ENCODE measurements at places on chromosomes 13 and 19.

DNA sequence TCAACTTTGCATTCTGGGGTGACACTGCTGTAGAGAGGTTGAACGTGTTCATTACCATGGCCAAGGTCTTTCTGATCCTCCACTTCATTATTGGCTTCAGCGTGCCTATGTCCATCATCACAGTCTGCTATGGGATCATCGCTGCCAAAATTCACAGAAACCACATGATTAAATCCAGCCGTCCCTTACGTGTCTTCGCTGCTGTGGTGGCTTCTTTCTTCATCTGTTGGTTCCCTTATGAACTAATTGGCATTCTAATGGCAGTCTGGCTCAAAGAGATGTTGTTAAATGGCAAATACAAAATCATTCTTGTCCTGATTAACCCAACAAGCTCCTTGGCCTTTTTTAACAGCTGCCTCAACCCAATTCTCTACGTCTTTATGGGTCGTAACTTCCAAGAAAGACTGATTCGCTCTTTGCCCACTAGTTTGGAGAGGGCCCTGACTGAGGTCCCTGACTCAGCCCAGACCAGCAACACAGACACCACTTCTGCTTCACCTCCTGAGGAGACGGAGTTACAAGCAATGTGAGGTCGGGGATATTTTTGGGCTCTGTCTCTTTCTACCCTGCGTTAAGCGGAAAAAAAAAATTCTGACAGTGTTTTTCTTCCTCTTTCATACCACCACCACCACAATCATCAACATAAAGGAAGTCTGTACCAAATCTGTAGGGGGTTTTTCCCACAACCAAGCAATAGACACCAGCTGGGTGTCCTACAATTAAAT, 29.5 kb downstream of the FPR3 start:
- no peak for DNase-seq

DNA sequence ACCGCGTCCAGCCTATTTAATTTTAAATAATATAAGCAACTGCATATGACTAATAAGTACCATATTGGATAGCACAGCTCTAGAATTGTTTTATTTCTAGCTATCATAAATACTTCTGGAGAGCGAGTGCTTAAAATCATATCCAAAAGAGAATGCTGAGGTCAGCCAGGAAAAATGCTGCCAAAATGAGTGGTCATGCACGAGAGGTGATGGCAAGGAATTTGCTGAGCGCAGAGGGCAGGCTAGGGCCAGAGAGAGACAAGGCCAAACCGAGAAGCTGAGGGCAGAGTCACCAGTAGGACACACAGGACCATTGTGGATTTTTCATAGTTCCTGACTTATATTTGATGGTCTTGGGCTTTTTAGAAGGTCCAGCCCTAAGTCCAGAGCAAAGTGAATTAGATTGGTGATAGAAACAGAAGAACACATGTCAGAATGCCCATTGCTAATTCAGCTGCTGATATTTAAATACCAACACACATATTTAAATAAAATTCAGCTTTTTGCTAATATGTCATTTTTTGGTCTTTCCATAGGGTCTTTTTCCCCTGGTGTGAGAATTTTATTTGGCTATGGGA, 33.6 kb upstream of the UBL3 start:
- DNase-seq = no peak

GRCh38 chr13:97141097-97141496, 81.0 kb upstream of the MBNL2 start:
- DNase-seq = no peak

DNA sequence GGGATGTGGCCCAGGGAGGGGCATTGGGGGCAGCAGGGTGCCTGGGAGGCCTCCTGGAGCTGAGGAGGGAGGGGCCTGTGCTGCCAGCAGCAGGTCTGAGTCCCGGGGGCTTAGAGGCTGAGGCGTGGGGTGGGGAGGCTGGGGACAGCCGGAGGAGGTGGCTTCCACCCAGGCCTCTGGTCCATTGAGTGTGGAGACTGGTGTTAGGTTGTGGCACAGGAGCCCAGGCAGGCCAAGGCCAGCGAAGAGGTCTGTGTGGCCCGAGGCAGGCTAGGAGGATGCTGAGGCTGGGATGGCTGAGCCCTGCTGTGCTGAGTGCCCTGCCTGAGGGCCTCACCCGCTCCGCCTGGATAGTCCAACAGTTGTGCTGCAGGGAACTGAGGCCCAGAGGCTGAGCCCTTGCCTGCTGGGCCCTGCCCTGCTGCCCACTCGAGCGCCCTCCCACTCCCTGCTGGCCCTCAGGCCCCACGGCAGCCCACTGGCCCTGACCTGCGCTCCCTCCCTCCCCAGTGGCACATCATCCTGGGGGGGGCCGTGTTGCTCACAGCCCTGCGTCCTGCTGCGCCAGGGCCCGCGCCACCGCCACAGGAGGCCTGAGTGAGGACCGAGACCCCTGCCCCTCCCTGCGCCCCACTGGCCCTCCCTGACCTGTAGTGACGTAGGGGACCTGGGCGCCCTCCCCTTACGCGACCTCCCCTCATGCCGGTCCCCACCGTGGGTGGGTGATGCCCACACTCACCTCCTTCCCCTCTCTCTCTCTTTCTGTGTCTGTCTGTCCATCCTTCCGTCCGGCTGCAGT, 4.9 kb upstream of the GARIN5A start:
- DNase-seq = no peak

GRCh38 chr19:45340232-45340898, at the start of gene KLC3:
TSS of gene KLC3 (plus strand) at chr19:45340750. CDS start at chr19:45345542, 4,792 bp downstream.
- no peak for DNase-seq

- no peak for DNase-seq
These were observed 45.5 kb upstream of the C13orf46 start for GRCh38 chr13:114019367-114019766.

GRCh38 chr13:65217471-65217995, 2012.6 kb downstream of the PCDH9 start:
- no peak for DNase-seq

- no peak for DNase-seq
These were observed 3.9 kb downstream of the ZNF266 start for GRCh38 chr19:9431475-9431874.

DNA sequence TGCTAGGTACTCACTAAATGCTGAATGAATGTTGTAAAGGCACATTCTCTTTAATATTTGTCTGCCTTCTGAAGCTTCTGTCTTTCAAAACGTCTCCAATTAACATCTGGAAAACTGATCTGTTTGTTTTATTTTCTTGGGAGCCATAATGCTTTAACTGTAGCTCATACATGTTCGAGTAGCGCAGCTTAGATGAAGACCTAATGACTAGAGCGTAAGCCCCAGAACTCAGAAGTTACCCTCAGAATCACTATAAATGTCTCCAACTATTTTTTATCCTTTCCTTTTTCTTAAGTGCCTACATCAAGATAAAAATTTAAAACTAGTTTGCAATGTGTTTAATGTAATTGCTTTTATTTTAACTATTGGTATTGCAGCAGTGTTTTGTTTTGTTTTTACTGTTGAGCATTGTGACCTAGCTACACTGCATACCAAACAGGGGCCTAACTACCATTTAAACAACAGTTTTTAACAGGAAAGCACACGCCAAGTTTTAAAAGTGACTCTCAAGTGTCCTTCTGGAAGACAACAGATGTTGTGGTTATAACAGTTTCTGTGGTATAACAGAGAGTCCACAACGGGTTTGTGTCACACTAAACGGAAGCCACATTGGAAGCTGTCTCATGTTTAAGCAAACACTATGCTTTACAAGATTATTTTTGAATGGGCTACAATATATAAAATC, 42.0 kb downstream of the MRPL57 start:
- no peak for DNase-seq

DNA sequence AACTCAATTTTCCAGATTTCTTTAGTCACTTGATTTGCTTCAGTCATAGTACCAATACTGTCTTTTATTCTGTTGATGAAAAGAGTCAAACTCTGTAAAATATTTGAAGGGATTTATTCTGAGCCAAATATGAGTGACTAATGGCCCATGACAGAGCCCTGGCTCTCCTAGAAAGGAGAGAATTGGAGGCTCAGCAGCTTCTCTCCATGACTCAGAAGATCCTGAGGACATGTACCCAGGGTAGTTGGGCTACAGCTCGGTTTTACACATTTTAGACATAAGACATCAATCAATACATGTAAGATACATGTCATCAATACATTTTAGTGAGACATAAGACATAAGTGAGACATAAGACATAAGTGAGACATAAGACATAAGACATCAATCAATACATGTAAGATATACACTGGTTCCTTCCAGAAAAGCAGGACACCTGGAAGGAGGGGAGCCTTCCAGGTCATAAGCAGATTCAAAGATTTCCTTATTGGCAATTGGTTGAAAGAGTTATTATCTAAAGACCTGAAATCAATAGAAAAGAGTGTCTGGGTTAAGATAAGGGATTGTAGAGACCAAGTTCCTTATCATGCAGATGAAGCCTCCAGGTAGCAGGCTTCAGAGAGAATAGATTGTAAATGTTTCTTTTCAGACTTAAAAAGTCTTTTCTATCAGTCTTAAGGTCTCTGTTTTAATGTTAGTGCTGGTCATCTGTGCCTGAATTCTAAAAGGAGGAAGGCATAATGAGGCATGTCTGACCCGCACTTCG, 179.8 kb upstream of the RFC3 start:
- DNase-seq = no peak

All from substantia nigra (tissue), 51 donors.